ENCODE measurements at places on chromosomes 3 and 15.

GRCh38 chr3:28328188-28329151 lies 20.1 kb upstream of the ZCWPW2 start:
- H3K27me3 ChIP-seq, result no peaks in the 10 kb centered on the region
- no peak overlapping the region for H3K27ac ChIP-seq
- H3K4me3 ChIP-seq, result no peak overlapping the region
- peak; percentile 31 for DNase-seq
- H3K4me1 ChIP-seq, result no peaks in the 10 kb centered on the region

DNA sequence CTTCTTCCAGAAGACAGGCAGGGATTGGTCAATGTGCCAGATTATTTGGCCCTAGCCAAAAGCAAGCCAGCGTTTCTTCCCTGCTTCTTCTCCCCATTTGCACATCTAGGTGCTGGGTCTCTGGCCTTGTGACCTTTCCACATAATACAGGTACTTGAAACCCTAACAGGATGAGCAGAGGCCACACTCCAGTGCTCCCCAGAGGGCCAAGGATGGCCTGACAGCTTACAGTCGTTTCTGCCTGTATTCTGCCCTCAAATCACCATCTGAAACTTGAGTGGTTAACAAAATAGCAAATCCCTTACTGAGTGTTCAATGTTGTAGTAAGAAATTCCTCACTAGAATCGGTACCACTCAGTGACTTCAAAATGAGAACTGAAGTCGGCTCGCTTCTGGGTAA lies 29.1 kb downstream of the MKRN2 start:
- H3K27me3 ChIP-seq, result no peaks in the 10 kb centered on the region
- no peak overlapping the region for H3K4me3 ChIP-seq

DNA sequence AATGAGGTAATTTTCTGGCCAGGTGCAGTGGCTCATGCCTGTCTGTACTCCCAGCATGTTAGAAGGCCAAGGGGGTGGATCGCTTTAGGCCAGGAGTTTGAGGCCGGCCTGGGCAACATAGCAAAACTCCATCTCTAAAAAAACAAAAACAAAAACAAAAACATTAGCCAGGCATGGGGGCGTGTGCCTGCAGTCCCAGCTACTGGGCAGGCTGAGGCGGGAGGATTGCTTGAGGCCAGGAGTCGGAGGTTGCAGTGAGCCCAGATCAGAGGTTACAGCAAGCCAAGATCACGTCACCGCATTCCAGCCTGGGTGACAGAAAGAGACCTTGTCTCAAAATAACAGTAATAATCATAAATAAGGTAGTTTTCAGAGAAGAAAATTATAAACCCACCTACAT lies 55.7 kb downstream of the LDHAL6B start:
- H3K36me3 ChIP-seq, result peaks cover 3% of the 10 kb centered on the region
- no peaks in the 10 kb centered on the region for H3K27me3 ChIP-seq
- peaks cover 11% of the 10 kb centered on the region for H3K4me1 ChIP-seq
- no peak overlapping the region for H3K4me3 ChIP-seq
- no peak for DNase-seq

DNA sequence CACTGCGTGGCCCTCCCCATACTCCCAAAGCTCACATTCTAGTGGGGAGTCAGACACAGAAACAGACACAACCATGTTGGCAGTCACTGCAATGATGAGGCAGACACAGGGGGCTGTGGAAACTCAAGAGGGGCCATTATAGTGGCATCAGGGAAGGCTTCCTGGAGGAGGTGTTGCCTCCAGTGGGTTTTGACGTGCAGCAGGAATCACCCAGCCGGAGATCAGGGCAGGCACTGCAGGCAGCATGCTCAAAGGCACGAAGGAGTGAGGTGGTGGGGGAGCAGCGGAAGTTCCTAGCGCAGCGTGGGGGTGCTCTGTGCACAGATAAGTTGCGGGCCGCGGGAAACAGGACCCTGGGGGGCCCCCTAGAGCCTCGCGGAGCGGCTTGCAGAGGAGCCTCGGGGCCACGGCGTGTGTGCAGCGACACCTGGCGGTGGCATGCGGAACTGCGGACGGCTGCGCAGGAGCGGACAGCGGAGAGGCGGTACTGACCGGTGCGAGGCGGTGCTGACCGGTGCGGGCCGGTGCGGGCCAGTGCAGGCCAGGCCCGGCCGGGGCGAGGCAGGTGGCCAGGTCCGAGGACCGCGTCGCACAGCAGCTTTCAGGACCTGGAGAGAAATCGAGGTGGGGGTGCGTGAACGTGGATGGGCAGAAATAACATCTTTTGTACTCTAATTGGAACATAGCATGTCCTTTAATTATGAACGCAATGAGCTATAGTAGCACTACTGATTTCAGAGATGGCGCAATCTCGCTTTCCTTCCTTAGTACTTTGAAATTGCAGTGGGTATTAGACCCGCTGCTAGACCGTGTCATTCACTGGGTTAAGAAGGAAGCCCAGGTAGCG lies 101.5 kb downstream of the FBLN2 start:
- H3K27me3 ChIP-seq, result peaks cover 89% of the 10 kb centered on the region
- no peak overlapping the region for H3K27ac ChIP-seq
- H3K4me3 ChIP-seq, result peak overlapping the region; percentile 77
